RWPE2 (cell line): ENCODE measurements at places on chromosomes 11 and 22.

DNA sequence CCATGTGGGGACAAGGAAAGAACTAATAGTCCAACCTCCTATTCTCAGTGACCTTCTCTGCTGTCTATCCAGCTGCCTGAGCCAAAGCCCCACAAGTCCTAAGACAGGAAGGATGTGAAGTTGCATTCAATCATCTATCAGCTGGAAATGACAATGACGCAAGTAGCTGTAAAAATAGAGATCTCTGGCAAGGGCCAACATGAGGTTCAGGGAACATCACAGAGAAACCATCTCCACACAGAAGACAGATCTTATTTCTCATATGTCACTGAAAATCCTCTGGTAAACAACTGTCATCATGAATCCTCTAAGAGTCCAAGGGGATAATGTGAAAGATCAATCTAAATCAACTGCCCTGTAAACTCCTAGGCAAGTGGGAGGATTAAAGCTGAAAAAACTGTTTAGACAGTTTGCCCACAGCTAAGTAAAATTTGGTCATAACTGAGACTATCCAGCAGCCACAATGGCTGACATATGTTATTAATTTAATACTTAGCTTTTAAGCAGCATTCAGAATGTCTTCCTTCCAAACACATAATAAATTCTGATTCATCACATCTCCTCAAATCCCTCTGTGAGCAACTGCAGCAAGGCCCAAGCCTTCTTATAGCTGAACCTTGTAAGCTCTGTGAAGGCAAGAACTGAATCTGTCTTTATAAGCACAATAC, 52.1 kb downstream of the ALG9 start:
- H3K27ac ChIP-seq, result no peak overlapping the region
- no peaks in the 10 kb centered on the region for H3K4me1 ChIP-seq
- no peak overlapping the region for H3K4me3 ChIP-seq
- peaks cover 4% of the 10 kb centered on the region for H3K36me3 ChIP-seq
- H3K27me3 ChIP-seq, result no peaks in the 10 kb centered on the region

GRCh38 chr11:35907648-35908431, 36.0 kb upstream of the LDLRAD3 start:
- H3K36me3 ChIP-seq, result no peaks in the 10 kb centered on the region
- peak overlapping the region; percentile 94 for H3K27ac ChIP-seq
- DNase-seq, result no peak
- H3K4me1 ChIP-seq, result peaks cover 33% of the 10 kb centered on the region
- no peak overlapping the region for H3K4me3 ChIP-seq

DNA sequence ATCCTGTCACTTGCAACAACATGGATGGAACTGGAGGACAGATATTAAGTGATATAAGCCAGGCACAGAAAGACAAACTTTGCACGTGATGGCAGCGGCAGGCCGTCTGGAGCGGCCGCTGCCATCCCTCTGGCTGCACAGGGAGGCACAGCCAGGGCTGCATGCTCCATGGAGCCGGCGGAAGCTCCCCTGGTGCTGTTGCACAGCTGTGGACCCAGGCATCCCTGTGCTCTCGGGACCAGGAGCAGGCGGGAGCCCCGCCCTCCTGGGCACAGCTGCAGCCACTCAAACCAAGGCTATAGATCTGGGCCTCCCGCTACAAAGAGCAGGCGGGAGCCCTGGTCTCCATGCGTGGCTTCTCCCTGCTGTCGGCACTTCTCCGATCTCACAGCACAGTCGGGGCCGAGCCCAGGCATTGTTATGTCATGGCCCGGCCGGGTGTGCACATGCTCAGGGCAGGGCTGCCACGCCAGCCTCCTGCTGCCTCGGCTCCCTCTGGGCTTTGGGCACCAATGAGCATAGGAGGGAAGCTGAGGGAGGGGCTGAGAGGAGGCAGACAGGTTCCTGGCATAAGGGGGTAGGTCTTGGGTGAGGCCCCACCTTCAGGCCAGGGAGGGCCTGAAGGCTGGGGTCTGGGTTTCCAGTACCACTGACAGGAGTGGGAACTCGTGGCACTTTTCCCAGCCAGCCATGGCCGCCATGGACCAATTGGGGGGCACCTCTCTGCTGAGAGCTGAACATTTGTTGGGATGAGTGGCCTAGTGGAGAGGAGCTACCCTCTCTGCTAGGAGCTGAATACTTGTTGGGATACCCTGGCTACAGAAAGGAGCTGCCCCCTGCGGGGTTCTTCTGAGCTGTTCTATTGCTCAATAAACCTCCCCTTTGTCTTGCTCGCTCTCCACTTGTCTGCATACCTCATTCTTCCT, 16.7 kb downstream of the RRP8 start:
- H3K27me3 ChIP-seq, result no peaks in the 10 kb centered on the region
- no peak overlapping the region for H3K4me3 ChIP-seq
- H3K36me3 ChIP-seq, result peaks cover 9% of the 10 kb centered on the region; the same call in 1 of the 2 replicates
- no peak overlapping the region for H3K27ac ChIP-seq
- no peak for DNase-seq
- H3K4me1 ChIP-seq, result no peaks in the 10 kb centered on the region

GRCh38 chr11:124746621-124747243, 5.3 kb downstream of the VSIG2 start:
- H3K27ac ChIP-seq, result no peak overlapping the region
- H3K36me3 ChIP-seq, result no peaks in the 10 kb centered on the region
- H3K4me3 ChIP-seq, result peak overlapping the region; percentile 36

DNA sequence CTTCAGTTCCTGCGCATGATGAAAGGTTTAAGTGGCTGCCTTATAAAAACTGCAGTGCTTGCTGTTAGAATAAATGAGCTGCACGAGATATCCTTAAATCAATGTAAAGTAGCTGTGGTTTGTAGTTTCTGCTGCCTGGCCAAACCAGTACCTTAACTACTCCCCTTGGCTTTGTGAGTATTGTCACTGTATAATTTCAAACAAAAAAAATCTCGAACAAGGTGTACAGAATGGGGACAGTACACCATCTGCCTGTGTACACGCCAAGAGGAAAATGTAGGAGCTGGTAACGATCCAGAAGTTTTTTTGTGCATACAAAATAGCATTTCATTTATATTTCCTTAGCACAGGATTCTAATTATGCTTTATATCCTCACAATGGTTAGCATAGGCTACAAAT, 20.6 kb upstream of the NDUFC2 start:
- H3K36me3 ChIP-seq, result peaks cover 52% of the 10 kb centered on the region
- no peak overlapping the region for H3K27ac ChIP-seq
- H3K4me3 ChIP-seq, result no peak overlapping the region
- no peak for DNase-seq
- no peaks in the 10 kb centered on the region for H3K27me3 ChIP-seq

- H3K27ac ChIP-seq, result no peak overlapping the region
- no peaks in the 10 kb centered on the region for H3K4me1 ChIP-seq
- DNase-seq, result no peak
- peaks cover 37% of the 10 kb centered on the region for H3K27me3 ChIP-seq
- no peak overlapping the region for H3K4me3 ChIP-seq
Observed at GRCh38 chr22:50009765-50010675, 2.5 kb downstream of the IL17REL start.

GRCh38 chr22:22818861-22819855, 68.5 kb upstream of the IGLL5 start:
- DNase-seq, result no peak
- H3K27me3 ChIP-seq, result no peaks in the 10 kb centered on the region
- no peak overlapping the region for H3K4me3 ChIP-seq
- H3K27ac ChIP-seq, result no peak overlapping the region
- H3K36me3 ChIP-seq, result no peaks in the 10 kb centered on the region

GRCh38 chr11:22832315-22833015, 2.9 kb upstream of the SVIP start:
- H3K4me1 ChIP-seq, result peaks cover 10% of the 10 kb centered on the region
- no peaks in the 10 kb centered on the region for H3K36me3 ChIP-seq
- H3K27me3 ChIP-seq, result no peaks in the 10 kb centered on the region
- no peak overlapping the region for H3K27ac ChIP-seq
- no peak for DNase-seq

GRCh38 chr11:130945896-130946295, 29.6 kb upstream of the SNX19 start:
- H3K4me1 ChIP-seq, result peaks cover 18% of the 10 kb centered on the region
- DNase-seq, result no peak
- H3K4me3 ChIP-seq, result no peak overlapping the region
- no peaks in the 10 kb centered on the region for H3K36me3 ChIP-seq
- no peak overlapping the region for H3K27ac ChIP-seq
- no peaks in the 10 kb centered on the region for H3K27me3 ChIP-seq

- no peaks in the 10 kb centered on the region for H3K27me3 ChIP-seq
- no peaks in the 10 kb centered on the region for H3K4me1 ChIP-seq
- no peaks in the 10 kb centered on the region for H3K36me3 ChIP-seq
- H3K27ac ChIP-seq, result no peak overlapping the region
- H3K4me3 ChIP-seq, result no peak overlapping the region
Observed at GRCh38 chr11:128919216-128919615, 23.5 kb downstream of the TP53AIP1 start.
